H1 (cell line): ENCODE measurements at places on chromosomes 11 and 22.

- DNase-seq = no peak
These were observed 13.1 kb upstream of the LYVE1 start for GRCh38 chr11:10581481-10582019.

DNA sequence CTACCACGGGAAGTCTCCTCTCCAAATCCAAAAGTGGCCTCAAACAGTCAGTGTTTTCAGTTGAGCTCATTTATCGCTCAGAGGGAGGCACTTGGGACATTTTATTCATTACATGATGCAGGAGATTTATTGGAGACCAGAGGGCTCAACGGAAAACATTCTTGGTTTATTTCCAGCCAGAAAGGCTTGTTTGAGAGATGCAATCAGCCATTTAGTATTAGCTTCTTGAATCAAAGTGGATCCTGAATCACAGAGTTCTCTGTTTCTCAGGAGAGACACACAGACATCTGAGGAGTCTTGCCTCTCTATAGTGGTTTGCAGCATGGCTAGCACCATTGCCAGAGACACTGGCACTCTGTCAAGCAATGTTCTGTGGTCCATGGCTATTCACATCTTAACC is 31.5 kb downstream of the CD44 start:
- DNase-seq = no peak

DNA sequence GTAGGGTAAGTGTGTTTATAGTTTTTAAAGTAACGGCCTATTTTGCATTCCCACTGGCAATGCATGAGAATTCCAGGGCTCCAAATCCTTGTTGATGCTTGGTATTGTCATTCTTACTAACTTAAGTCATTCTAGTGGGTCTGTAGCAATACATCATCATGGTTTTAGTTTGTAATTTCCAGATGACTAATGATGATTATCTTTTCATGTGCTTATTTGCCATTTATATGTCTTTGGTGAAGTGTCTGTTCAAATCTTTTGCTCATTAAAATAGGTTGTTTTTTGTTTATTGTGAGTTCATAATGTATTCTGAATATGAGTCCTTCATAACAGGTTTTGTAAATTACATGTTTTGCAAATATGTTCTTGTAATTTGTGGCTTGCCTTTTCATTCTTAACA is 31.2 kb downstream of the MTMR3 start:
- no peak for DNase-seq

- DNase-seq = no peak
These were observed 12.2 kb upstream of the ADSL start for GRCh38 chr22:40334060-40334459.

DNA sequence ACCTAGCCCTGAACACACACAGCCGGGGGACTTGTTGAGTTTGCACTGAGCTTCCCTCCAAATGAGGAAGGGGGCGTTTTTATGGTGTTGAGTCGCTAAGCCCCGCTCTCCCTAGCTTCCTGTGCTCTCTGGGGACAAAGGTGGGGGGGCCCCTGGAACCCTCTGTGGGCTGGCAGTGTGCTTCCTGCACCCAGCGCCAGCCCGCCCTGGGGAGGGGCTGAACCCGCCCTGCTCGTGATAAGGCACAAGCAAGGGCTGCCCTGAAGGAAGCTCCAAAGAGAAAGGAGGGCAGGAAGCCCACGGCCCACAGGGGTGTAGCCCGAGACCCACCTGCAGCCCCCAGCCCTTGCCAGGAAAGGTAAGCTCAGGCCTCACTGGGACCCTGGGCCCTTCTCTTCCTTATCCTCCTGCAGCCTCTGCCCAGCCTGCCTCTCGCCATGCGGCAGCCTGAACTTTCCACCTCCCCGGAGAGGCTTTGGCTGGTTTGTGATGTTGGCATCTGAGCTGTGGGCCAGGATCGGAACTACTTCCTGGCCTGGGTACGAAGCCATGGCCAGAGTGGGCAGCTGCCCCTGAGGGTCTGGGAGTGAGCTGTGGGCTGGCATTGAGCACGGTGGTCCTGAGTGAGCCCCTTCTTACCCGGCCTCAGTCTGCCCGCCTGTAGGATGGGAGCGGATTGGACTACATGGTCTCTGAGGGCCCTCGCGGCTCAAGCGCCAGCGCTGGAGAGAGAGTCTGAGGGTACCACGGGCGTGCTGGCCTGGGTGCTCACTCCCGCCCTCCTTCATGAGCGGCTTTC is at the start of gene FERMT3:
Gene FERMT3, plus strand, starts transcription at position 265 of the 799 bp plus-strand sequence. CDS start 644 bp downstream, outside the sequence.
- no peak for DNase-seq

- no peak for DNase-seq
These were observed 493.5 kb downstream of the DLG2 start for GRCh38 chr11:85133636-85134035.

- DNase-seq = no peak
These were observed 3.4 kb downstream of the DKK3 start for GRCh38 chr11:12005061-12005460.

GRCh38 chr11:129950101-129951091 is 52.2 kb downstream of the PRDM10 start:
- DNase-seq = no peak

- DNase-seq = no peak
These were observed 263.1 kb downstream of the TMEM135 start for GRCh38 chr11:87300640-87301380.

- DNase-seq = no peak
These were observed 555.8 kb downstream of the BUD13 start for GRCh38 chr11:116217006-116217405.

DNA sequence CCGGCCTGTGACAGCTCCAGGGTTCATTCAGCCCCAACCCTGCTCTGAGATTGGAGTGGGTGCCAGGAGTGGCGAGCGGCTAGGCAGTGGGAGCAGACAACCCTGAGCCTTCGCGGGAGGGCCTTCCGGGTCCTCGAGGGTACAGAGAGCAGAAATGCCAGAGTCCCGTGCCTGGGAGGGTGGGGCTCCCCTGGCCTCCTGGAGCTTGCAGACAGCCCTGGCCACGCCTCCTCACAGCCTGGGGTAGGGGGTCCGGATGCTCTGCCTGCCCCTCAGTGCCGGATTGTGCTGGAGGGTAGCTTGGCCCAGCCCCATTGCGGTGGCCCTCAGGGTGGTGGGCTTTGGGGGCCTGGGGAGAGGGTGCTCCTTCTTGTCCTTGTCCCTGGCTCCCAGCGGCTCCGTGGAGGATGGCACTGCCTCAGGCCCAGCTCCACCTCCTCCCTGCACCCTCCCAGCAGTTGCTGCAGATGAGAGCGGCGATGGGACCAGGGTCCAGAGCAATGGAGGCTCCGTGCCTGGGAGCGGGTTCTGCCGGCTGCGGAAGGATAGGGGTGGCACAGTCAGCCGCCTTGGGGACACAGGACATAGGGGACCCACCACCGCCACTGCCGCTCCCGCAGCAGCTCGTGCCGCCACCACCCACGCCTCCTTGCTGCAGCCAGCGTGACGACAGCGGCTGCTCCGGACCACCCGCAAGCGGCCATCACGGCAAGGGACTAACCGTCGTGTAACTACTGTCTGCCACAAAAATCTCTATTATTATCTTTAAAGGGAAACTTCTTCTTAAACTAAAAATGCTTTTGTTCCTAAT is 34.9 kb upstream of the OR10G7 start:
- DNase-seq = no peak

- no peak for DNase-seq
These were observed 1430.1 kb downstream of the LRRC4C start for GRCh38 chr11:40029391-40029790.

GRCh38 chr11:69463995-69464960 is 17.2 kb upstream of the LINC01488 start:
- DNase-seq = no peak

DNA sequence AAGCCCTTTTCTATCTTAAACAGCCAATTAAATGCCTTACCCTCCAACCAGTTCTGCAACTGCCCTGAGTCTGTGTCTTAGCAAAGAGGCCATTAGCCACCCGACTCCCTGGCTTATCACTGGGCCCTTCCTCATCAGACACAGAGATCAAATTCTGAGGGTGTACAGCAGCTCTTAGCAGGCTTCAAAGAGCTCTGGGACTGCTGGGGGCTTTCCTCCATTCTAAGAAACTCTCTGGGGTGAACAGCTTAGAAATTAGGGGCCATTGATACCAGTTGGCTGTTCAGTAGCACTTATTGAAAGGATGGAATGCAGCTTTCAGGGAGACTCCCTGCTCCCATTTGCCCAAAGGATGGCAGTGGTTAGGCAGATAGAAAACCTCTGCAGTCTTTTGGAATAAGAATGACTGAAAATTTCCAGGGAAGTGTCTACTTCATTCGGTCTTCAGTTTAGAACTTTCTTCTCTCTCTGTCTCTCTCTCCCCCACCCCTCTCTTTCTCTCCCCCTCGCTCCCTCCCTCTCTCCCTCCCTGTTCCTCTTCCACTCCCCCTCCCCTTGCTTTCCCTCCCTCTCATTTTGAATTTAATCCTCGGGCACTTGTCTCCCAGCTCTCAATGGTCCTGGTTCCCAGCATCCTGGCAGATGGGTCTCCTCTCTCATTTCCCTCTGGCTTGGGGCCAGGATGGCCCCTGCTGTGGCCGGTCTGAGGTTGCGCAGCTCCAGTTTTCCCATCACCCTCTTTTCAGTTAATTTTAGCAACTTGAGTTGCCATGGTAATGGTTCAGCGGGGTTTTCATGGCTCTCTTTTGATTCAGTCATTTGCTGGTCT is 76.4 kb downstream of the COMMD9 start:
- DNase-seq = no peak

DNA sequence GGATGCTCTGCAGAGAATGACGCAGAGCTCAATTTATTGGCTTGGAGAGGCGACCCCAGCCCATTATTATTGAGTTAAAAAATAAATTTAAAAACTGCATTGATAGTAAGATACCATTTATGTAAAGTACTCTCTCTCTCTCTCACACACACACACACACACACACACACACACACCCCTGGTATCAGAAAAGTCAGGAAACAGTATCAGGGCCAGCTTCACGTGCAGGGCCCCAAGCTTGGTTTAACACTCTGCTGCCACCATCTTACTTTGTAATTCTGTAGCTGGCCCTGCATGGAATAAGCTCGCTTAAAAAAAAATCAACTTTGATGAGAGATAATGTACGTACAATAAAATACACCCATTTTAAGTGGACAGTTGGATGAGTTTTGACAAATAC is 59.8 kb upstream of the CD5 start:
- no peak for DNase-seq

GRCh38 chr11:103661185-103661584 is 375.3 kb upstream of the DDI1 start:
- no peak for DNase-seq

GRCh38 chr11:86091566-86091965 is 22.7 kb upstream of the PICALM start:
- DNase-seq = no peak

GRCh38 chr11:27552341-27552740 is 45.8 kb upstream of the LIN7C start:
- no peak for DNase-seq

DNA sequence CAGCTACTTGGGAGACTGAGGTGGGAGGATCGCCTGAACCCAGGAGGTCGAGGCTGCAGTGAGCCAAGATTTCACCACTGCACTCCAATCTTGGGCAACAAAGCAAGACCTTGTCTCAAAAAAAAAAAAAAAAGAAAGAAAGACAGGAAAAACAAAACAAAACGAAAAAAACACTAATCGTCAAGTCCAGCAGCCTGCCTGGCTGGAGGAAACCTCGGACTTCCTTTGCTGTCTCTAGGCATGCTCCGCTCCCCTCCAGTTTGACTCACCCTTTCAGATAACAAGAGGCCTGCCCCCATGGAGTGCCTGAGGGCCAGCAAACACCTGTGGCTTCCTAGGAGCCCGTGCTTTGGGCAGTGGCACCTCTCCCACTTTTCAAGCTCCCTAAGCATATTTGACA is 28.8 kb upstream of the CHKA start:
- no peak for DNase-seq

- no peak for DNase-seq
These were observed 1.9 kb downstream of the GRAMD4 start for GRCh38 chr22:46622081-46622521.

DNA sequence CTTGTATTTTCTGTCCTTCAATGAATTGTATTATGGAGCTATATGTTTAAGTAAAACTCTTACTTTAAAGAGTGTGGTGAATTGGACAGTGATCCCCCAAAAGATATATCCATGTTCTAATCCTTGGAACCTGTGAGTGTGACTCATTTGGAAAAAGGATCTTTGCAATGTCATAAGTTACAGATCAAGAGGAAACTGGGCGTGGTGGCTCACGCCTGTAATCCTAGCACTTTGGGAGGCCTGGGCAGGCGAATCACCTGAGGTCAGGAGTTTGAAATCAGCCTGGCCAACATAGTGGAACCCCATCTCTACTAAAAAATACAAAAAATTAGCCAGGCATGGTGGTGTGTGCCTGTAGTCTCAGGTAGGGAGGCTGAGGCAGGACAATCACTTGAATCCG is 36.7 kb downstream of the ELF5 start:
- no peak for DNase-seq

DNA sequence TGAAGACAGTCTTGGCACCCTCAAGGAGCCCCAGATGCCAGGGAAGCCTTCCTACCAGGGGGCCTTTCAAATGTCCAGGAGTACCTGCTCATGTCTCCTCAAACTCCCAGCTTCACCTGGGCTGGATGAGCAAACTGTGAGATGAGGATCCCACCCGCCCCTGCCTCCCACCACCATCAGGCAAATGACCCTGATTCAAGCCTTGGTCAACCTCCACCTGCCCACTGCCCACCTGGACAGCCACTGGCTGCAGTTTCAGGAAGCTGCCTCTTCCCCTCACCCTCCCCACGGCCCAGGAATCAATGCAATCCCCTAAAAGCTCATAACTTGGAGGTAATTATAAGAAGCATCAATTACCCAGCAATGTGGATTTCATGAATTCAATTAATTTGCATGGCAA is 122.7 kb downstream of the BUD13 start:
- no peak for DNase-seq

GRCh38 chr11:102580185-102580951 is 44.8 kb downstream of the MMP20 start:
- no peak for DNase-seq

DNA sequence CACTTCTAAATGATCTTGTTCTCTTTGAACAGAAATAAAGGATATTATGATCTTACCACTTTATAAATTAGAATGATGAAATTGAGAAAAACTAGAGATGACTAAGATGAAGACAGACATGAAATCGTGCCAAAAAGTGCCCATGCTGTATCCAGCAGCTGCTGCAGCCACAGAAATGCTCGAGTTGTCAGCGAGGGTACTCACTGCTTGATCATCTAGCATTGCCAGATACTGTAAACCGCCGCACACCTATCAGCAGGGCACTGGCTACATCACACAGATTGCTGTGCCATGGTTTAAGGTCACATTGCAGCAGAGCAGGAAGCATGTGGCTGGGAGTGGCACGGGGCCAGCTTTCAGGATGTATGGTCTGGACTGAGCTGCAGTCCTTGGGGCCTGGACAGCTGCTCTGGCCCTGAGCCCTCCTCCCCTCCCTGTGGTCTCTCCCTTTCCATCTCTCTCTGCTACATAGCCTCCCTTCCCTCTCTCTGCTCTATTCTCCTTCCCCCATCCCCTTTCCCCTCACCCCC is 51.0 kb upstream of the SEPTIN5 start:
- DNase-seq = no peak

GRCh38 chr11:64223001-64223651 is 2.9 kb downstream of the TRPT1 start:
- DNase-seq = no peak

DNA sequence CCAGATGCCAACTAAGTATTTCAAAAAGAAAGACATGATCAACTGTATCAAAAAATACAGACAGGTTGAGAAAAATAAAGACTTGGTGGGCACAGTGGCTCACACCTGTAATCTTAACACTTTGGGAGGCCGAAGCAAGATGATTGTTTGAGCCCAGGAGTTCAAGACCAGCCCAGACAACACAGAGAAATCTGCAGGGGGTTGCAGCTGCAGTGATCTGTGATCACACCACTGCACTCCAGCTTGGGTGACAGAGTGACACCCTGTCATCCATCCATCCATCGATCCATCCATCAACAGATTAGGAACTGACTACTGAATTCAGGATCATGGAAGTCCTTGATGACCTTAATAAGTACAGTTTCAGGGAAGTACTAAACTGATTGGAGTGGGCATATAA is 65.0 kb upstream of the RPS13 start:
- no peak for DNase-seq
